ENCODE measurements at places on chromosomes 2 and 18. TPM values are rescaled to one million over a fixed set of nuclear protein-coding genes. Genes with fewer than 3 reads are reported as not detected.

DNA sequence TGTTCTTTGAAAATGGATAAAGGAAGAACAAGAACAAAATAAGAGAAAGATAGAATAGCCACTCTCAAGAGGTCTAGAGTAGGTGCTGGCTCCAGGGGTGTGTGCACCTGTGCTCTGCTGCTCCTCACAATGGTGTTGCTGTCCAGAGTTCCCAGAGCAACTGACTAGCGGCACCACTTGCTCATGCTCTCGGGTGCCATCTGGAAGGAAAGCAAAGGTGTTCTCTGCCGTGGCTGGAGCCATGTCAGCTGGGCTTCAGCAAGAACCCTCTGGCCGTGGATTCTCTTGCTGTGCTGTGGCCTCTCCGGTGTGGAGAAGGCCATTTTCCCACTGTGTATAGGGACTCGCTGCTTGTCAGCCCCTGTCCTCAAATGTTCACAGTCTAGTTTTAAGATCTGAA, 114.6 kb upstream of the TEX51 start:
- no peak for DNase-seq

- no peak for DNase-seq
Observed at GRCh38 chr18:58784601-58785137, 80.0 kb upstream of the ZNF532 start.

DNA sequence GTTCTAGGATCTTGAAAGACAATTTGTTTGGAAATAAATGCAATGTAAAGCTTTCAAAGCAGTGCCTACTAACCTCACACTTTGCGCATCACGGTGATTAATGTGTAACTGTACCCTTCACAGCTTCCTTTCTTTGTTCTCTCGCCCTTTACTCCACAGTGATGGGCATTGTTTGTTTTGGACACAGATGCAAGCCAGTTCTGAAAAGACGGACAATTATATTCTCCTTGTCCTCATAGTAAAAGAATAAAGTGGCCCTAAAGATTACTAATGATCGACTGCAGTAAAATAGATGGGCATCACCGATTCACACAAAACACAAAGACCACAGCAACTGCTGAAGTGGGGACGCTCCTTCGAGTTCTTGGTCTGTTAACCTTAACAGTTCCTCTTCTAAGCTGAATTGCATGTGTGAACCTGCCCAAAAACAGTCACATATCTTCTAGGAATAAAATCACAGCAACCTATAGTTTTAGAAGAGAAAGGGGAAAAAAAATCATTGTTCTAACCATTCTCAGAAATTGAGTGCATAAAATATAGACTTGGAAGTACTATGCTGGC, 7.7 kb downstream of the L3MBTL4 start:
- no peak for DNase-seq

- DNase-seq = no peak
Observed at GRCh38 chr2:134982603-134983002, 64.0 kb downstream of the CCNT2 start.

GRCh38 chr2:632471-632870, 44.7 kb downstream of the TMEM18 start:
- no peak for DNase-seq

- no peak for DNase-seq
Observed at GRCh38 chr2:185279999-185280398, 458.6 kb upstream of the FSIP2 start.

- no peak for DNase-seq
Observed at GRCh38 chr2:215377283-215377682, 58.6 kb downstream of the FN1 start.

- no peak for DNase-seq
Observed at GRCh38 chr2:135850892-135851668, 14.1 kb upstream of the LCT start.

- DNase-seq = no peak
Observed at GRCh38 chr2:179311101-179311500, 46.5 kb upstream of the SESTD1 start.

GRCh38 chr2:113755035-113755834, 1.2 kb downstream of the SLC35F5 start:
- no peak for DNase-seq

GRCh38 chr2:84705858-84706257, 175.0 kb downstream of the TRABD2A start:
- no peak for DNase-seq

The TCF7L1 gene
- not detected for total RNA-seq

The RAX gene
- not detected for total RNA-seq

The EVX2 gene
- not detected for total RNA-seq

The ANKRD23 gene
- 10.4 TPM for total RNA-seq

The ANKRD62 gene
- not detected for total RNA-seq

The CD207 gene
- 0.25 TPM for total RNA-seq

The HSBP1L1 gene
- 42.6 TPM for total RNA-seq

The POTEF gene
- not detected for total RNA-seq

Data from CD4-positive, alpha-beta T cell (primary cell).